ENCODE measurements at places on chromosomes 16 and 17.

GRCh38 chr17:48587276-48588073 lies 2.6 kb downstream of the HOXB3 start:
- no peak for DNase-seq

DNA sequence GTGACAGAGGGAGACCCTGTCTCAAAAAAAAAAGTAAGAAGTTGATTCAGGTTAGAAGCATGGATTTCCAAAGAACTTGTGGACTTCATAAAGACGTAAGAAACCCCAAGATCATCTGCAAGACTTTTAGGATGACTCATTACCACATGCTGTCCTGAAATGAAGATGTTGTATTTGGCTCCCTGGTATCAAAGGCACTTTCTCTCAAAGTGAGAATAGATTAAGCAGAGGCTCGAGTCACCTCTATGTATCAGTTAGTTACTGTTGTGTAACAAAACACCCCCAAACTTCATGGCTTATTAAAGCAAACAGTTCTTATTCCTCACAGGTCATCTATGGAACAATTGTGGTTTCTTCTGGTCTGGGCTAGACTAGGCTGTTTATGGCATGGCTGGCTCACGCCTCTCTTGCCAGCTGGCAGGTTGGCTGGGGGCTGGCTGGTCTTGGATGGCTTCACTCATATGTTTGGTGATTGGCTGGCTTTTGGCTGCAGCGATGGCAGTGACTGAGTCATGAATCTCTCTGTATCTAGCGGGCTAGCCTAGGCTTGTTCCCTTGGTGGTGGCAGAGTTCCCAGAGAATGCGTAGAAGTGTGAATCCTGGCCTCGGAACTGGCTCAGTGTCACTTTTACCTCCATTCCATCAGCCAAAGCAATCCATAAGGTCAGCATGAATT lies 60.4 kb upstream of the MSI2 start:
- DNase-seq = no peak

- DNase-seq = no peak
These were observed 75.5 kb upstream of the TBX2 start for GRCh38 chr17:61323909-61324868.

- no peak for DNase-seq
These were observed 943 bp upstream of the COTL1 start for GRCh38 chr16:84618581-84619460.
